ENCODE measurements at places on chromosomes 13 and 19. TPM values are rescaled to one million over a fixed set of nuclear protein-coding genes. Genes with fewer than 3 reads are reported as not detected.

Gene EBI3
- 0.11 TPM for polyA plus RNA-seq

Gene FFAR3
- polyA plus RNA-seq: not detected

Gene KASH5
- not detected for polyA plus RNA-seq

Gene SPATA13
- 0.32 TPM for polyA plus RNA-seq

Gene SIGLEC9
- polyA plus RNA-seq: not detected

Gene MIR17HG
- 0.59 TPM for polyA plus RNA-seq

Gene PLPP2
- 45.7 TPM for polyA plus RNA-seq

Gene FGF14
- polyA plus RNA-seq: 0.02 TPM

Gene LPAR2
- polyA plus RNA-seq: 18.6 TPM

Gene CEACAM3
- not detected for polyA plus RNA-seq

Gene MTRF1
- polyA plus RNA-seq: 8.6 TPM

Gene SPRED3
- polyA plus RNA-seq: 0.43 TPM

Gene KLK15
- not detected for polyA plus RNA-seq

Gene POU2F2
- 1.3 TPM for polyA plus RNA-seq

Gene TRPM4
- 12.6 TPM for polyA plus RNA-seq

Gene SIAH3
- polyA plus RNA-seq: not detected
